ENCODE measurements at places on chromosomes 7 and 10.
A peak's percentile ranks its signal among the peaks of the same experiment; 100 is the strongest.

DNA sequence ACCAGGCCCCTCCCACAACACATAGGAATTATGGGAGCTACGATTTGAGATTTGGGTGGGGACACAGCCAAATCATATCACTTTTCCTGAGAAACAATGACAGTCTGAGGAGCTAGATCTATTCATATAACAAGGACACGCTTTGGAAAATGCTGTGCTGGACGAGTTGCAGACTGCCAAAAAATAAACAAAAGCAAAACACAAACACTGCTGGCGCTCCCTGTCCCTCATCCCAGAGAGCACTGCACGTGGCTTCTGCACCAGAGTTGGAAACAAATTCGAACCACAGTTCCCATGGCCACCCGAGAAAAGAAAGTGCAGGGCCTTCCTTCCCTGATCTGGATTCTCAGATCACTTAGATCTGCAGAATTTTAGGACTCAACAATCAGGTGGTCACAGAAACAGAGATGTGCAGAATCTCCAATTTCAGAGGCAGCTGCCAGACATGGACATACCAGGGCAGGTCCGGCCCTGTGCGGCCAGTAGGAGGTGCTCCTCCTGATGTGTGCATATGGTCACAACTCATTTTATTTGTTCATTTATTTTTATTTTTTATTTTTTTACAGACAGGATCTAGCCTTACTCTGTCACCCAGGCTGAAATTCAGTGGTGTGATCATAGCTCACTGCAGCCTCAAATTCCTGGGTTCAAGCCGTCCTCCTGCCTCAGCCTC, 35.2 kb upstream of the ECHDC3 start:
- DNase-seq = no peak

GRCh38 chr10:78947226-78947625, 121.5 kb upstream of the ZMIZ1 start:
- no peak for DNase-seq

- DNase-seq = peak; percentile 82
Measured at GRCh38 chr10:33334805-33335550, 511 bp upstream of the NRP1 start.

DNA sequence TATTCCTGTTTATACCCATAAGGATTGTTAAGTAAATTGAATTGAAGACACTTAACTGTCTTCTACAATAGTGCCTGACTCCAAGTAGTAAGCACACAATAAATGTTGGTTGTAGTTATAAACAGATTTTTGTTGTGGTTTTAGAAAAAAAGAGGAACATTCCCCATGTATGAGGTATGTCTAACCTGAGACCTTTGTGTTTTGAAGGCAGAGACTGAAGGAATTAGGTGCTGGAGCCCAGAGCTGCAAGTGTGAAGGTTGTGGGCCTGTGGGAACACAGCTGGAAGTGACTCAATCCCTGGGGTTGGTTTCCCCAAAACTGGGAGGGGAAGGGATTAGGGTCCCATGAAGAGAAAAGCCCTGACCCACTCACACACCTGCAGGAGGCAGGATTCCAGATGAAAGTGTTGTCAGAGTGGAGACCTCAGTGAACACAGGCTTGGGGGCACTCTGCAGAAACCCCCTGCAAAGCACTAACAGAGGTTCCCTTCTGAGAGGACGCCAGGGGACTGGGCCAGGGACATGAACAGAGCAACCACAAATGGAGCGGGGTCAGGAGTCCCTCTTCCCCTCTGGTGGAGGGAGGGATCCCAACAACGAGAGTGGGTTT, 265.1 kb upstream of the KLF14 start:
- DNase-seq = no peak

GRCh38 chr10:14478604-14479003, 147.9 kb upstream of the FRMD4A start:
- DNase-seq = peak; percentile 57

DNA sequence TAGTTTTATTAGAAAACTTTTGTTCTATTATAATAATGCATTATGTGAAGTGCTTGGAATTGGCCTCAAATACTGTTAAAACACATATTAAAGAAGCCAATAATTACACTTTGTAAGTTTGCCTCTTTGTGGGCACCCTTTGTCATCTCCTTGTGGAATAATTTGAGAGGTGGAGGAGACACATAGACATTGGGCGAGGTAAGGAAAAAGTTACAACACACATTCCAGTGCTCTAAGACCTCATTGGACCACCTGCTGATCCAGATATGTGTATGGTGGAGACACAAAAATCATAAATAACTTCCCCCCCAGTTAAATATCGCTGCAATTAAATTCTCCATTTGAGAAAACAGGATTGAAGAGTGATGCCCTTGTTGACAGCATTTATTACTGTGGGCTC, 511.8 kb downstream of the GFRA1 start:
- no peak for DNase-seq

GRCh38 chr7:74092964-74093471, 9.4 kb downstream of the LIMK1 start:
- DNase-seq = peak; percentile 60

DNA sequence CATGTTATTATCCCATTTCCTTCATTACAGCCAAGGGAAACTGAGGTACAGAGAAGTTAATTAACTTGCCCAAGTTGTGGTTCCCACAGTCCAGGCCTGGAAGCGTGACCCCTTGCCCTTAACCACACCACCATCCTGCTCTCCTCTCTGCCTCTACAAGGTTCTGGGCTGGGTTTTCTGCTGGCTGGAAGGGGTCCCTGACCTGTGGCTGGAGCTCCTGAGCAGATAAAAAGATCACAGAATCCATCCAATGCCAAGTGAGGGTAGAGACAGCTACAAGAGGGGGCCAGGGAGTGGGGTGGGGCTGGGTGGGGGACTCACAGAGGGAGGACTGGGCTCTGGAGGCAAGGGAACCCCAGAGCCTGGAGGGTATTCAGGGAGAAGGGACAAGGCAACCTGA, 9.7 kb downstream of the ASB10 start:
- DNase-seq = no peak

- DNase-seq = no peak
Measured at GRCh38 chr10:103554488-103555324, 61.2 kb downstream of the NEURL1 start.

DNA sequence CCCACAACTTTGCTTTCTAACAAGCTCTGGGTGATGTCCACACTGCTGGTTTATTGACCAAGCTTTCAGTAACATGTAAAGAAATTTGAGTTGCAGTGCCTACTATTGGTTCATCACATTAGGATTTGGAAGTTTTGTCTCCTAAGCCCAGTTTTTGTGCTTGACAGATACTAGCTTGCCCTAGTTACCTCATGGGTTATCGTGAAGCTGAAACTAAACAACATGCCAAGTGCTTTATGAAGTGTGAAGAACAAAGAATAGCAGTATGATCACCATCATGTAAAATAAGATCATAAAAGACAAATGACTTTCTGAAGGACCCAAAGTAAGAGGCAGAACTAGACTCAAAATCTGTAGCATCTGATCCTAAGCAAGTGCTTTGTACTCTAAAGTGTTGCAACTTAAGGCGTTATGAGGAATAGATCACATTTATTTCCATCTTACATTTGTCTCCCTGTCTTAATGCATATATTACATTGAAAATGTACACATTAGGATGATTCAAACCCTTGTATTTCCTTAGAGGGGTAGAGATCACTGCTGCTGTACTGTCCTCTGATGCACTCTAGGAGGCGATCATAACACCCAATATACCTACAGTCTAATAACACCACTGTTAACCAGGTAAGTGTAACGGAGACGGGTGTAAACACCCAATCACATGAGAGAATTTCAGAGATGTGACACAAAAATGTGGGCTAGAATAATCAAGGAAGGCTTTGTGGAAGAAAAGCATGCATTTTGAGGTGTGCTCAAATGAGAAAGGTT, 71.3 kb downstream of the NRCAM start:
- DNase-seq = no peak

- DNase-seq = peak; percentile 54
Measured at GRCh38 chr10:79345241-79346011, 1.8 kb upstream of the PPIF start.

DNA sequence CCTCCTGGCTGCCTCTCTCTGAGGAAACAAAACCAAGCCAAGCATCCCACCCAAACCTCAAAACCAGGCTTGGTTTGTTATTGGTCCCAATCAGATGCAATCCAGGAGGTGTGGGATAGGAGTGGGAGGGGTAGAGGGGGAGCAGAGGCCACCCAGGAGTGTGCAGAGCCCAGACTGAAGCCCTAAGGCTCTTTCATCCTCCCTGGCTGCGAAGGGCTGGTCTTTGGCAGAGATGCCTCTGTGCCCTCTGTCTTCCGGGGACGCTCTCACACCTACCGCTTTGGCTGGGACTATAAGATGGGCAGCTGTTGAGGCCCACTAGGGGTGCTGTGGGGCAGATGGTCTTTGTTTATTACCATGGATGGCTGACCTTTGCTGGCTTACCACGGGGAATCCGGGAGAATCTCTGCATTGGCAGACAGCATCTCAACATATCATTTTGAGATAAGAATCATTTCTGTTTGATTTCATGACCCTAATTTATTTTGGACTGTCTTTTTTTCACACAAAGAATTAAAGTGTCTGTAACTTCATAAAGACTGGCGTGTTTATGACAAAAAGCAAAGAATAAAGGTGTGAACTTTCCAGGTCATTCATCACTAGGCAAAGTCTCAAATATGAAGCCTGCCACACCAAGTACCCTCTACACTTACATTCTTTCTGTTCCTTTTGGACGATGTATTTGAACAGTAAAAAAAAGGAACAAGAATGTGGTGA, 6.5 kb upstream of the DENND2A start:
- no peak for DNase-seq

GRCh38 chr10:112524641-112525040, 77.6 kb downstream of the VTI1A start:
- DNase-seq = no peak

GRCh38 chr7:71465741-71466189, 333.8 kb downstream of the GALNT17 start:
- DNase-seq = no peak

- no peak for DNase-seq
Measured at GRCh38 chr7:46492466-46492865, 571.4 kb upstream of the IGFBP3 start.

GRCh38 chr7:151992375-151992774, 33.1 kb upstream of the GALNT11 start:
- peak; percentile 52 for DNase-seq

- DNase-seq = no peak
Measured at GRCh38 chr7:93860261-93860660, 30.3 kb downstream of the TFPI2 start.

DNA sequence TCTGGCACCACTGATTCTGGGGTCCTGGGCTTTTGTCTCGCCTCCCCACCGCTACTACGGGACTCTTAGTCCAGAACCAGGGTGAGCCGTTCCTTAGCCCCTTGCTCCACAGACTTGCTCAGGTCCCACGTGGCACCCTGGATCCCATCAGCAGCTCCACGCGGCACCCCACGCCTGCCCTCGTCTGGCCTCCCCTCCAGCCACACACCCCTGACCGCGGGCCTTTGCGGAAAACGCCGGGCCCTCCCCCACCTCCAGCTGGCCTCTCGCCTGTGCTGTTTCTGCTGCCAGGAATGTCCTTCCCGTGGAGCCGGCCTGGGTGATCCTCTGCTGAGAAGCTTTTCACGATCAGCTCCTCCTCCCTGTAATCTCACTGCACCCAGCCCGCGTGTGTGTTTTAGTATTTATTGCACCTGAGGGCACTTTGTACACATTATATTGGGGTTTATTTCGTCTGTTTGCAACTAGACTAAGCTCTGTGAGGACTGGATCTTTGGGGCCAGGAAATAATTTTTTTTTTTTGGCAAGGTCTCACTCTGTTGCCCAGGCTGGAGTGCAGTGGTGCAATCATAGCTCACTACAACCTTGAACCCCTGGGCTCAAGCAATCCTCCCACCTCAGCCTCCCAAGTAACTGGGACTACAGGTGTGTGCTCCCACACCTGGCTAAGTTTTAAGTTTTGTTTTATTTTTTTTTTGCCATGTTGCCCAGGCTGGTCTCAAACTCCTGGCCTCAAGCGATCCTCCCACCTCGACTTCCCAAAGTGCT, 10.5 kb upstream of the TTYH3 start:
- peak; percentile 79 for DNase-seq

GRCh38 chr10:79153745-79154144, 85.0 kb downstream of the ZMIZ1 start:
- DNase-seq = peak; percentile 73

DNA sequence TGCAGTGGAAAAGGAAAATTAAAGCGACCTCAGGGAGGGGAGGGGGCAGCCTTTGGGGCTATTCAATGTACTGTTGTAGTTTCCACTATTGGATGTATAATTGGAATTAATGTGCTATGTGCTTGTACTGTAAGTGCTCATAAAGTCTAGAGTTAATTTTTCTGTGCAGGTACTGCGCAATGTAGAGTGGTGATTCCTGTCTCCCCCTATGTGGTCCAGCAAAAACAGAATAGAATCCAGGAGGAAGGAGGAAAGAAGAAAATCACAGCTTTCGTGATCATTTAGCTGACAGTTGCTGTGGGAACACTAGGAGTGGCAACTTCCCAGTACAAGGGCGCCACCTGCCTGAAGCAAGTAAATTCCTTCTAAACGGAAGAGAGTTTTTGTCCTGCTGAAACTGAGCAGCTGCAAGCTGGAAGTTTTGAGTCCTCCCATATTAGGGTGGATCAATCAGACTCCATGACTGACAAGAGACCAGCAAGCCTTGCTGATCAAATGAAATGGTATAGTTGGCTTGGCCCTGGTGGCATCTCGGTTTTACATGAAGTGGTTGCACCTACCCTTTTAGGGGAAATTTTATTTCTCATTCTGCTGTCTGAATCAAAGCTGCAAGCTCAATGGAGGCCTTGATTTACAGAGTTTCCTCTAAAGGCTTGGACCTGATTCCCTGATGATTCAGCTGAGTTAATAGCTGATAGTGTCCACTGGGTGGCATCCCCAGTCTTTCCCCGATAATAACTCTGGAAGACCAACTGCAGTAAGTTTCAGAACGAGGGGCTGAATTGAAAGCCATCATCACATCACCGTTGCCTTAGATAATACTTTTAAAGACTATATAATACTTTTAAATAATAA, 299.8 kb downstream of the HGF start:
- DNase-seq = peak; percentile 68

GRCh38 chr7:151426441-151426903, 13.5 kb downstream of the CRYGN start:
- DNase-seq = peak; percentile 45

DNA sequence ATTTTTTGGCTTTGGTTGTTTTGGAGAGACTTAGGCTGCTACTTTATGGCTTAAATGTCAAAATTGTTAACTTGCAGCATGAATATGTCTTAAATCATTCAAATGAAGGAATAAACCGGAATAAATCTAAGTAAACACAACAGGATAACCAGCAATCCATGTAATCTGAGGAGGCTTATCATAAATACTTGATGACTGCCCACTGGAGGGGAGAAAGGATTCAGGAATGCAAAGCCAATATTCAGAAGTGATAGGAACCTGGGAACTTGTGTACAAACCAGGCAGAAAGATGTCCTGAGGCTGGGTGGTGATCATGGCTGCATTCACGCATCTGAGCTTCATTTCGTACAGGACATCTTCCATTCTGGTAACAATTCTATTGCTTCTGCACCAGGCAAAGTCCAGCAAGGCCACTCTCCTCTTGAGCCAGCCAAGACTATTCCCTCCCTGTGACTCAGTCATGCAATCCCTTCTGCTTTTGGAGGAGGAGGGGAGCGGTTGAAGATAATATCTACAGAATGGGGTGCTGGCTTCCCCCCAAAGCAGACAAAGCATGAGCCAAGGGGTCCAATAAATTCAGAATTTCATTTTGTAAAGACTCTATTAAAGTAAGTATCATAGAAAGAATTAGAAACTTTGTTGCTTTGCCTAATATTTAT, 374.5 kb downstream of the PHTF2 start:
- DNase-seq = no peak

Measured in right lobe of liver (tissue), 6 donors.